ENCODE measurements at places on chromosomes 13 and 19.

DNA sequence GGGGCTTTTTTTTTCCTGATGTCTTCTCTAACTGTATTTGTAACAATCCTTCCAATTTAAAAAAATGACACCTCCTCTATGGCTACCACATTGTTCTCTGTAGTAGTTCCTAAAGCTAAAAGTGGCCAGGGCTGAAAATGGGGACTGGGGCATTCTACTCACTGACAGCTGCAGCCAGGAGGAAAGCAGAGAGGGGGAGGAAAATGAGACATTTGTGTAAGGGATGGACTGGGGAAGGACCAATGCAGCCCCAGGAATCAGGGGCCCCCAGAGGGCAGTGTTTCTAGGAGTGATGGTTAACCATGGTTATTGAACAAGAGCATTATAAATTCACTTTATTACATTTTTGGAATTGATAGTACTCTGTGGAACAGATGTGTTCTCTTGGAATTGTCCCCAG lies 34.3 kb upstream of the C1QTNF9 start:
- DNase-seq, result no peak

- no peak for DNase-seq
Observed at GRCh38 chr13:20446405-20446804, 79.3 kb downstream of the CRYL1 start.

DNA sequence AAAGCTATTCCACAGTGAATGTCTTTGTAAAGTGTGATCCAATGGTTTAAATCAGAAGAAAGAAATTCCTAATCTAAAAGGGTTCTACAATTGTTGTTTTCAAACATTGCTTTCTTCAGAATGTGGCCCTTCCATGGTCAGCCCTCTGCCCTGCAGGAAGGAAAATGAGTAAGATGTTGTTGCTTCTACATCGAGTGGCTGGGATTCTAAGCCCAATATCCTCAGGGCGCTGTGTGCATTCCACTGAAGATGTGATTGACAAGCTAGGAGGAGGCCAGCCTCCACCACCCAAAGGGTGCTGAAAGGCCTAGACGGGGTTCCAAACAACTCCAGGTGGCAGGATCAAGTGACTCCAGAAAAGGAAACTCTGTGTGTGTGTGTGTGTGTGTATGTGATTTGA lies 316.9 kb upstream of the TSHZ3 start:
- no peak for DNase-seq

DNA sequence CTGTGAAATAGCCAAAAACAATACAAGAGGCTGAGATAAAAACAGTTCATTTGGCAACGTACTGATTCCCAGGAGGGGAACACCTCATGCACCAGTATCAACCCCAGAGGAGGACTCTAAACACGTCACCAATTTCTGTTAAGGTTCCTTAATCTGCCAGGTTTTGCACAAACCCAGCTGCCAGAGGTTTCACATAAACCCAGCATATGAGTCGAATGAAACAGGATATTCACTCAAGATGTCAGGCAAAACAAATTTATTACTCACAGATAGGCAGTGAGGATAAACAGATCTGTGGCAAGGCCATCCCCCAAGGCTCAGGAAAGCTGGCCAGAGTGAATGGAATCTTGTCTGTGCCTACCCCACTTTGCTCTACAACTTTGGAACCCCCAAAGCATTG lies 210.9 kb downstream of the GPC5 start:
- DNase-seq, result no peak

DNA sequence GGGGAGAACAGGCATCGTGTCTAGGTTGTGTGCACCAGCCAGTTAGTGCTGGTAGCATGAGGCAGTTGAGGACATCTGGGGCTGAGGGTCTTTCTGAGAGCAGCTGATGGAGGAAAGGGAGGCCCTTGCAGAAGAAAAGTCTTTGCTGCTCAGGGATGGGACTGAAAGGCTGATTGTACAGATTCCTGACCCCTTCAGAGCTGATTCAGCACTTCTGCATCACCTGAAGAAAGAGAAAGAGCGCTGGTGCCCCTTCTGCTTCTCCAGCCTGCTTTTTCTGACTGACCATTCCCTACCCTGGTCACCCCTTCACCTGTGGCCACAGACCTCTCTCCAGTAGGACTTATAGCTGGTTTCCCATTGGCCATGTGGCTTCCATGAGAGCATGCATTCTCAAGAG lies 476.2 kb downstream of the TSHZ3 start:
- DNase-seq, result no peak

GRCh38 chr19:2615782-2616181 lies 86.7 kb downstream of the GNG7 start:
- no peak for DNase-seq

DNA sequence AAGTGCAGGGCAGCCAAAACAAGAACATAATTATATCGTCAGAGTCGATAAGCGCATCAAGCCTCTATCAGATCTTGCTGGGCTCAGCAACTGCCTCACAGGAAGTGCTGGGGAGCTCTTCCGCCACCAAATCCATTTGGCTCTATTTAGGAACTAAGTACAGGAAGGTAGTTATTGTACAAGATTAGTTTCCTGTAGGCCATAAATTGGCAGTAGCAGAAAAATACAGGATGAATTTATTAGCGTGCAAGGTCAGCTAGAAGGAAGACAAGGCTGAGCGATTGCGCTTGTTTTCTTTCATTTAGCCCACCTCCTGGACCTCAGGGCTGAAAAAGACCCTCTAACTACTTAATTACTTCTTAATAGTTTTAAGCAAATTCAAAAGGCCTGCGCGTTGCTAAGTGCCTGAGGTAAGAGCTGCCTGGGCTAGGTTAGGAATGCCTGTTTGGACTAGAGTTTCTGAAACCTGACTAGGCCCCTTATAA lies 118.5 kb downstream of the IRS2 start:
- DNase-seq, result no peak

DNA sequence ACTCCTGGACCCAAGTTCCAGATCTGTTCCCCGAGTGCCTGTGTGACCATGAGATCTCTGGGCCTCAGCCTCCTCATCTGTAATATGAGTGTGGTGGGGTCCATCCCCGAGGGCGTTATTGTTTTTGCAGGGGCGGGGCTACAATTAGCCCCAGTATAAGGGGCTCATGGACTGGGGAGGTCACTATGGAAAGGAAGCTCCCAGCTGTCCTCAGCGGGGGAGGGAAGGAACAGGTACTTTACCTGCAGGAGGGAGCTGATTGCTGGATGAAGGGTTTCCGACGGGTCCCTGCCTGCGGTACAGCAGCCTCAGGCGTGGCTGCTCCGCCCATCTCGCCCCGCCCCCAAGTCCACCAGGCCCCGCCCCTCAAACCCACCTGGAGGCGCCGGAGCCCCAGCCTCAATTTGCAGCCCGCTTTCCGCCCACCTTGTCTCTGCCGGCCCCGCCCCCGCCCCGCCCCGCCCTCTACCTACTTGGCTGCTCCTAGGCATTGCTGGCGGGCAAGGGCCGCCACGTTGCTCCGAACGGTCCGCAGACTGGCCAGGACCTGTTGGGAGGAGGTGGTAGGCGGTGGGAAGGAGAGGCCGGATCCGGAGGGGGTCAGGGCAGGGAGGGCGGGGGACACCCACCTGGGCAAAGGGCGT lies 5.5 kb downstream of the PDE4C start:
- DNase-seq, result peak; percentile 93

DNA sequence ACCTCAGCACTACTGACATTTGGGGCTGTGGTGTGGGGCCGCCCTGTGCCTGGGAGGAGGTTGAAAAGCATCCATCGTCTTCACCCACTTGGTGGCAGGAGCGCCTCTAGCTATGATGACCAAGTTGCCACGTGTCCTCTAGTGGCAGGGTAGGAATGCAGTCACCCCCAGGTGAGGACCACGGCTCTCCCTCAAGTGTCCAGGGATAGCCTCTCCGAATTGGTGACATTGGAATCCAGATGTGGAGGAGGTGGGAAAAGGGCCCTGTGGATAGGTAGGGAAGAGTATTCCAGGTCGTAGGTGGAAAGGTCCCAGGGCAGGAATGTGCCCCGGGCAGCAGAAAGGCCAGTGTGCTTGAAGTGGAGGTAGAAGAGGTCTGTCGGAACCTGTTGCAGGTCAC lies 37.6 kb downstream of the ARHGEF18 start:
- no peak for DNase-seq

DNA sequence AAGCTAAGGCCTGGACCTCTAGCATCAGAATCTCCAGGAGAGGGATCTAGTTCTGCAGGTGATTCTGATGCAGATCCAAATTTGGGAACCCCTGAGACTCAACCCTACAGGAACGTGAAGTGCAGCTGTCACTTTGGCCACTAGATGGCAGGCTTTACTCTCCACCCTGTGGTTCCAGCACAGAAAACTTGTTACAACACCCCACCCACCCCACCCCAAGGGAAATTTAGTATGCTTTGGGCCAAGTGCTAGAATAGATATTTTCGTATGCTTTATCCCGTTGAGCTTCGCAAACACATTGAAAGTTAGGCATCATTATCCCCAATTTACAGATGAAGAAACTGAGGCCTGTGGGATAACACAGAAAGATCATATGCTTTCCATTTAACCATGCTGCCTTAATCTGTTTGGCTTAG lies 232.0 kb downstream of the B3GLCT start:
- peak; percentile 65 for DNase-seq

All from iPS-NIHi11 (cell line).